SHP77 (cell line): ENCODE measurements at places on chromosomes 6 and 20.

GRCh38 chr20:56540415-56540814 is 7.4 kb downstream of the FAM209B start:
- no peak for DNase-seq

- no peak for DNase-seq
Observed at GRCh38 chr20:48807586-48808381, 20.0 kb downstream of the PREX1 start.

DNA sequence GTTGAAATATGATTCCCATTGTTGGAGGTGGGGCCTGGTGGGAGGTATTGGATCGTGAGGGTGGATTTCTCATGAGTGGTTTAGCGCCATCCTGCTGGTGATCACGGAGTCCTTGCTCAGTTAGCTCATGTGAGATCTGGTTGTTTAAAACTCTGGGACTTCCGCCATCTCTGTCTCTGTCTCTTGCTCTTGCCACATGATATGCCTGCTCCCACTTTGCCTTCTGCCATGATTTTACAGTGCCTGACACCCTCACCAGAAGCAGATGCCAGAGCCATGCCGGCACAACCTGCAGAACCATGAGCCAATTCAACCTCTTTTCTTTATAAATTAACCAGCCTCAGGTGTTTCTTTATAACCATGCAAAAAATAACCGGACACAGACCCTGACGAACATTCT is 44.7 kb upstream of the ZFP64 start:
- no peak for DNase-seq

DNA sequence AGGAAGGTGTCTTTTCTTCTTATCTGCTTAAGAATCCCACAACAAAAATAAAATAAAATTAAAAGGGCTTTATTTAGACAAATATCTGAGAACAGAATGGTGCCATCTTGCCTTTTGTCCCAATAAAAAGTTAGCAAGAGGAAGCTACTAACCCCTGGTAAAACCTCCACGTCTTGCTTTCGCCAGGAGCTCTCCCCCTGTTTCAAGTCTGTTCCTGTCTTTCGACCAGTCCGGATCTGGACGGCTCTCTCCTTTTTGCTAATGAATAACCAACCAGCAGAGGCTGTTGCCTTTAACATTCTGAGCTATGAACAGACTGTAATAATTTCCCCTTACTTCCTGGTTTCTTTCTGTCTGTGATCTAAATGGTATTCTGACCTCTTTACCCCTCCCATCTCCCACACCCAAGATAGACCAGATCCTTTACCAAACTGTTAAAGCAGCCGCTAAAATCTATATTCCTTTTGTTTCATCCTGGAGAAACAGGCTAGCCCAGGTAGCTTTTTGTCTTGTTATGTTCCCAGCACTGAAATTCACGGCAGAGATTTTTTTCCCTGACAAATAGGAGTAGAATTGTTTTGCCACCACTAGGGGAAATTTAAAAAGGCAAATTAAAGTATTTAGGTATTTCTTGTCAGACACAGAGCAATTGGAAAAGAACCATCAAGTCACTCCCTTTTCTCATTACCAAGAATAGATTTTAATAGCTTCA is at the start of gene FRK:
FRK (minus strand) TSS at position 320 of the 712 bp plus-strand sequence. CDS start 580 bp downstream, outside the sequence.
- DNase-seq = no peak

GRCh38 chr6:135906542-135906941 is 55.0 kb downstream of the PDE7B start:
- DNase-seq = no peak
